ENCODE measurements at places on chromosomes 13 and 19. TPM values are rescaled to one million over a fixed set of nuclear protein-coding genes. Genes with fewer than 3 reads are reported as not detected.

The ERICH4 gene
- not detected for total RNA-seq

The MISP3 gene
- 5.2 TPM for total RNA-seq

The GPC6 gene
- total RNA-seq: 0.16 TPM

The GNG8 gene
- total RNA-seq: not detected

The ZNF433 gene
- 1.3 TPM for total RNA-seq

Measured in Caco-2 (cell line).